ENCODE measurements at places on chromosomes 11 and 22.

DNA sequence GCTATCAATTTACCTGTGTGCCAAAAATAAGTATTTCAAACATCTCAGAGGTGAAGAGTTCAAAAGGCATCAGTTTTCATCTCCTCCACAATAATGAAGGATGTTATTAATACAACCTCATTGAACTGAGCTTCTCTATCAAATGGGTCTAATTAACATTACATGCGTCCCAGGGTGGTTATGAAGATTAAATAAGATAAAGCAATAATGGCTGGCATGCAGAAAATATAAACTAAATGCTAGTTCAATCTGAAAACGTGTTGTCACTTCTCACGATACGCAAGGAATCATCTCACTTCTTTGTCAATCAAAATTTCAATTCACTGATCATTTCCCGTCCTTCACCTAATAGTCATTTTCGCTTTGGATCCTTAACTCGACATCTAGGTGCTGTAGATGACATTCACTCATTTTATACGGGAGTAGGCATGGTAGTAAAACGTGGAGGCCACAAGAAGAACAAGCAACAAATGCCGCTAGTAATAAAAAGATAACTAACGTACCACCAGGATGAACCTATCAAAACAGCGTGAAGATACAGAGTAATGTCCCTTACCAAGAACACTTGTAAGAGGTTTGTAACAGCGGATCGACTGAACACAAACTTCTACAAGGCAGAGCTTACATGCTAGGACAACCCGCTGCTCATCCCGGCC, 918 bp downstream of the CHORDC1 start:
- DNase-seq, result no peak

GRCh38 chr11:48096588-48097525, 116.5 kb downstream of the PTPRJ start:
- DNase-seq, result no peak

DNA sequence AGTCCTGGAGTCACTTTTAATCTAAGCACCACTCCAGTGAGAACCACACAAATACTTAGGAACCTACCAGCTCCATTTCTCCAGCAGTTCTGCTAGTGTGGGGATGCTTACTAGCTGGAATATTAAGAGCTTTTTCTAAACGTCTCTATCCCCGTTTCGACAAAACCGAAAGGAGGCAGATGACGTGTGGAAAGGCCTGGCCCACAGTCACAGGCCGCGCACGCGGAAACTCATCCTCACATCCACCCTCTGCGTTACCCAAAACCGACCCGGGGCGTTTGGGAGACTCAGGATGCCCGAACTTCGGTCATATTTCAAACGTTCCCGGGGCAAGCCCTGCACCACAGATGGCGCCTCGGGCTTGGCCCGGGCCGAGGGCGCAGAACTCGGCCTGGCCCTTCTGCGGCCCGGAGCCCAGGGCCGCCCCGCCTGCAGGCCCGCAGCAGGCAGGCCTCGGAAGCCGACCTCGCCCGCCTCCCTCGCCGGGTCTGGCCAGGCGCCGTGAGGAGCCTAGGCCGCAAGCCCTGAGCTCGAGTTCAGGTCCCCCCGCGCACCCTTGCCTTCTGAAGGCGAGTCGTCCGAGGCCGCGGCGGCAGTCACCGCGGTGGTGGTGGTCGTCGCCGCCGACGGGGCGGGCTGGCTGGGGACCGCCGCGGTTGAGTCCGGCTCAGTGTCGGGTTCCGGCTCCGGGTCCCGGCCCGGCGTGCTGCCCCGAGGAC, 473 bp downstream of the FNBP4 start:
- DNase-seq, result peak; percentile 46

GRCh38 chr22:20095521-20095920, 15.5 kb downstream of the DGCR8 start:
- DNase-seq, result no peak

DNA sequence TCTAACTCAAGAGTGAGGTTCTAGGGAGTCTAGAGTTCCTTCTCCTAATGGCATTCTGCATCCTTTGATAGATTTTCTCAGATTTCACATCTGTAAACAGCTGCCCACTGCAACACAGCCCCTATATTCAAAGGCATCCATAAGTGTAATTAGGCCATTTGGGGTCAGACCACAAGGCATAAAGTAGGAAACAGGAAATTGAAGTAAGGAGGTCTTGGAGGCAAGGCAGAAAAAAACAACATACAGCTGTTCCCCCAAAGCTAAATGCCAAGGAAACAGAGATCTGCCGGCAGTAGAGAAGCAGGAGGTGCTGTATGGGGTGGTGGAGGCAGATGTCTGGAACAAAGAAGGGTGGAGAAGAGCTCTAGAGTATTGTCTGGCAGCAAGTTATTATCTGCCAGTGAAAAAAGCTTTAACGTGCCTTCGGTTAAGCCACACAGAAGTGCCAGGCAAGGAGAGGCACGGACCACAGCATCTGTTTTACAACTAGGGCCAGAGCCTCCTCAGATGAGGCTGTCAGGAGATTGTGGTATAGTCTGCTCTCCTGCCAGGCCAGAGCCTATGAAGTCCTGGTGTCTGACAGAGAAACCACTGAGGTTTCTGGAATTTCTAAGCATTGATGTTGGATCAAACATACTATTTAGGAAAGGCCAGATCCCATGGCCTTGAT, 100.2 kb upstream of the CHRM4 start:
- no peak for DNase-seq

- no peak for DNase-seq
Measured at GRCh38 chr22:44307509-44308169, 5.1 kb downstream of the SHISAL1 start.

GRCh38 chr11:45538363-45538762, 127.1 kb downstream of the CHST1 start:
- DNase-seq, result no peak

DNA sequence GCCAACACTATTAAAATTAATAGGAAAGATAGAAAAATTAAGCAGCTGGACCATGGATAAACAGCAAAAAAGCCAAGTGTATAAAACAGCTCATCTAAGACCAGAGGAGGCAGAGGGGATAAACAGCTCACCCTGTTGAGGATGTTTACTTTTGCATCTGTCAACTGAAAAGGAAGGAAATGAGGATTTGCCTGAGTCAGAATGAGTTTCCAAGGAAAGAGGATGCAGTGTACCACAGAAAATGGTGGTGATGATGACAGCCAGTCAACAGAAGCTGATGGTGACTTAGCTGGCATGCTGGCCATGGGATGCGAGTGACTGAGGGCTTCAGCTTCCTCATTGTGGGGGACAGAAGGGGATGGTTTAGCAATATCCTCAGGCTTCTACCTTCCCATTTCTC, 183.5 kb downstream of the KIRREL3 start:
- no peak for DNase-seq

DNA sequence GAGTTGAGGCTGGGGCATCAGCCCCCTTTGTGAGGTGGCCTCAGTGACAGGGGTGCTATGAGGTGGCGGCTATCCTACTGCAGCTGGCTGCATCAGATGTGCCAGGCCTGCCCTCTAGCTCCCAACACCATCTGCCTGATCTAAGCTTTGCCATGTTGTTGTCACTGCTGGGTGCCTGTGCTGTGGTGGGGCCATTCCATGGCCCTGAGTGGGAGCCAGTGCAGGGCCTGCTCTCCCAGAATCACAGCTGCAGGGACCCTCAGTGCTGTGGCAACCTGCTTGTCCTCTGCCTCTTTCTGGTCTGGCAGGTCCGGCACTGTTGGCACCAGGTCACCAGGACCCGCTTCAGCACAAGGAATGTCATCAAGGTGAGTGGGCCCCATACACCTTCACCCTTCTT, 1.8 kb upstream of the SNU13 start:
- no peak for DNase-seq

GRCh38 chr22:36358533-36359469, 29.0 kb downstream of the MYH9 start:
- no peak for DNase-seq

- peak; percentile 3 for DNase-seq
Measured at GRCh38 chr11:1052133-1053011, 15.9 kb upstream of the MUC6 start.

DNA sequence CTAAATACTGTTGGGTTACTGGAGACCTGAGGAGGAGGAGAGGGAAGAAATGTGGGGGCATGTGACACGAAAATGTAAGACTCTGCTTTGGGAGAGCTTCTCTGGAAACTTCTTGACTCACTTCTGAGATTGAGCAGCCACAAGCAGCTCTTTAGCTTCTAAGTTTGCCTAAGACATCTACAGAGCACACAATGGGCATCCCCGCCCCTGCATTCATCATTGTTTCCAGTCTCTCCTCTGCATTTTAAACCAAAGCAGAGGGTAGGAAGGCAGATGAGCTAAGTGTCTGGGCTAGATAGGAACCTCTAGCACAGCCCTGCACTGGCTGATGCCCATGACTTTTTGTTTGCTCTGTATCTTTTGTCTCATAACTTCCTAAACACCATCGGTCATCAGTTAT, 2.1 kb upstream of the OR52D1 start:
- DNase-seq, result no peak

DNA sequence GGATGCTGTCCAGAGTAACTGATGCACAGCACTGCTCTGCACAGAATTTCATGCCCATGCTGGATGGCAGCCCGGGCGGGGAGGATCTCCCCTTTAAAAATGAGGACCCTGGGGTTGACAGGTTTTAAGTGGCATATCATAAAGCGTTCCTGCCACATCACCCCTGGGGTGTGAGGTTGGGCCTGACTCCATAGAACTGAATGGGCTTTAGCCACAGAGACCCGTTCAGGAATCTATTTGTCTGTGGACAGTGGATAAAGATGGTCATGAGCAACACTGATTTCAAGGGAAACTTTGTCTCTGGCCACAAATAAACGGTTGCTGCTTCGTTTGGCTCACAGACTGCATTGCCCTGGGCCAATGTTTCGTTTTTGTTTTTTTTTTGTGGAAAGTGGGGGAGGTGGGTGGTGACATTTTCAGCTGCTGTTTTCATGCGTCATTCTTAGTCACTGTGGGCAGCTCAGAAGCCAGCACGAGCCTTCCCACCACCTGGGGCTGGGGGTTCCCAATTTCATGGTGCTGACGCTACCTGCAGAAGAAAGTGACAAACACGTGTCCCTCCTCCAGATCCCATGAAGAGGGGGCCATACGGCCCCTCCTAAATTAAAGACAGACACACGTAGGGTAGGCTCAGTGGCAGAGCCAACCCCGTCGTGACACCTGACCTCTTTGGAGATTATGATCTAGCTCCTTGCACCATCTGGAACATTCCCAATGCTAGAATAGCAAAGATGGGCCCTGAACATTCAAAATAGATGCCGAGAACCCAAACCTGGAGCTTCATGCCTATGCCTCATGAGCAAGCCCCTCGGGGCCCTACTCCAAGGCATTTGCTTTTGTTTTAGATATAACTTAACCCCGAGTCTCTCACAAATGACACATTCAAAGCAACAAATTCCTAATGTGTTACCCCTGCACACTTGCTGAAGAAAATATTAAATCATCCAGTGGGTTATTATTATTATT, 54.8 kb upstream of the PHF21B start:
- no peak for DNase-seq

DNA sequence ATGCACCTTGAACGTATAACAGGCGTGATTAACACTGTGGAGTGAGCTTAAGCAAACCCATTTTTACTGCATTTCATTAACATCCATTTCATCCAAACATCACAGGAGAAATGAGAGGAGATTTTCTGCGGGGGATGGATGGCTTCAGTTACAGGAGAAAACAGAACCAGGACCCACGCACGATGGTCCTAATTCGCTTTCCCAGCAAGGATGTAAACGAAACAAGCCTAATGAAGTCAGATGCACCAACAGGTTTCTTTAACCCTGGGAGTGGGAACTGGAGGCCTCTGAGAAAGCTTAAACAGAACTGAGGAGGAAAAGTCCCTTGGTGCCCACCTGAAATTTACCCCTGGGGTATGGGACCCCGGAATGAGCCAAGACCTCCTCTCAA, 2.7 kb downstream of the CADM1 start:
- no peak for DNase-seq

DNA sequence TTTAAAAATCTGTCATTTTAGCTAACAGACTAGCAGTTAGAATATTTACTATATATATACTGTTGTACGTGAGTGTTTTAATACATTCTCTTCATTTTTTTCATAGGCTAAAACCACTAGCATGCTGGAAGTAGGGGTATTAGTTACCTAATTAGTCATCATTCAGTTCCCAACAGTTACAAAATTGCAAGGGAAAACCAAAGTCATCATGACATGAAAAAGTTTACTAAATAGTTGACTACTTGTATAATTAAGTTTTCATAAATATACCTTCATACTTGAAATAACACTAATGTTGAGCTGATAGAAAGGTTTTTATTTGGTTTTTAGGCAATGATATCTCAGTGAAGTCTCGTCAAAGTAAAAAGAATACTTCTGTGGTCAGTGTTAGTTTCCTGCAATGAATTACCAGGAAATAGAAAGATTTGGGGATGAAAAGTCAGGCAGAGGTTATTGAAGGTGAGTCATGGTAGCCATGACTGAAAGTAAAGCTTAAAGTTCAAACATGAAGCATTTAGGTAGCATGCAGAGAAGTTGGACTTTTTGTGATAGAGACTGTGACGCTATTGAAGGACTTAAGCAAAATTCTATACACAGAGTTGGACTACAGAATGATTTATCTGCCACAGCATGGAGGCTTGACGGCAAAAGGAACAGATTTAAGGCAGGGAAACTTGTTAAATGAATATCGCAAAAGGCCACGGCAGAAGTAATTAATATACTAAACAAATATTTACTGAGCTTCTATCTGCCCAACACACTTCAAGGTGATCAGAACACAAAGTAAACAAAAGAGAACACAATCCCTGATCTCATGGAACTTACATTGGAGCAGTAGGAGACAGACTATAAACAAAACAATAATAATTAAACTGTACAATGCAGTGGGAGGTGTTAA, 828.1 kb upstream of the FAT3 start:
- DNase-seq, result no peak

GRCh38 chr22:36197514-36198146, 4.0 kb downstream of the APOL4 start:
- no peak for DNase-seq

- no peak for DNase-seq
Measured at GRCh38 chr11:13355191-13355590, 77.6 kb downstream of the BMAL1 start.

- no peak for DNase-seq
Measured at GRCh38 chr22:19052941-19053541, 69.2 kb downstream of the DGCR2 start.
